ENCODE measurements at places on chromosomes 5 and 9.

DNA sequence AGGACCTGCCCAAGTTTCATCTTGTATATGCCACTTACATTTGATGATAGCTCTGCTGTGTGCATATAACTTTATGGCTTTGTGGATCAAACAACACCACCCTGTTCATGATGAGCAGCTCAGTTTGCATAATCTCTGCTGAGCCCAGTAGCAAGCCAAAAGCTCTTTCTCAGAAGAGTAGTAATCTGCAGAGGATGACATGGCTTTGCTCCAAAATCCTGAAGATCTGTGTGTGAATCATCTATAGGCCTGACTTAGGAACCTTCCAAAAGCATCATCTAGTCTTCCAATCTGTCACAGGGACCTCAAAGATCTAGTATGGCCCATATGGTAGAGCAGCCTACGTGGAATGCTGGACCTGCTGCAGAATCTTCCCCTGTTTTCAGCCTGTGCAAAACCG, 394.6 kb downstream of the PSAT1 start:
- DNase-seq = no peak

DNA sequence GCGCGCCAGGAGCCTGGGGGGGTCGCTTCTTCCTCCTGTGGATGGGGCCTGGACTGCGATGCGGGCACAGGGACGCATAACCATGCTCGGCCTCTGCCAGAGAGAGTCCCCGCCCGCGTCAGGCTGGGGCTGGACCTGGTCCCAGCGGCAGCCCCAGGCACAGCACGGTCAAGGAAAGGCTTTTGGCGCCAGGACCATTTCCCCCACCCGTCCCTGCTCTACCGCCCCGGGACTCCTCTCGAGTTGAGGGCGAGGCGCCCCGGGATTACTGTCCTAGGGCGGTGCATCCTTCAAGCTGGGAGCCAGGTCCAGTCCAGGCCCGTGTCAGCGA, 341 bp downstream of the MXD3 start:
- DNase-seq = no peak

GRCh38 chr5:167339205-167339604, 952.2 kb upstream of the WWC1 start:
- no peak for DNase-seq

DNA sequence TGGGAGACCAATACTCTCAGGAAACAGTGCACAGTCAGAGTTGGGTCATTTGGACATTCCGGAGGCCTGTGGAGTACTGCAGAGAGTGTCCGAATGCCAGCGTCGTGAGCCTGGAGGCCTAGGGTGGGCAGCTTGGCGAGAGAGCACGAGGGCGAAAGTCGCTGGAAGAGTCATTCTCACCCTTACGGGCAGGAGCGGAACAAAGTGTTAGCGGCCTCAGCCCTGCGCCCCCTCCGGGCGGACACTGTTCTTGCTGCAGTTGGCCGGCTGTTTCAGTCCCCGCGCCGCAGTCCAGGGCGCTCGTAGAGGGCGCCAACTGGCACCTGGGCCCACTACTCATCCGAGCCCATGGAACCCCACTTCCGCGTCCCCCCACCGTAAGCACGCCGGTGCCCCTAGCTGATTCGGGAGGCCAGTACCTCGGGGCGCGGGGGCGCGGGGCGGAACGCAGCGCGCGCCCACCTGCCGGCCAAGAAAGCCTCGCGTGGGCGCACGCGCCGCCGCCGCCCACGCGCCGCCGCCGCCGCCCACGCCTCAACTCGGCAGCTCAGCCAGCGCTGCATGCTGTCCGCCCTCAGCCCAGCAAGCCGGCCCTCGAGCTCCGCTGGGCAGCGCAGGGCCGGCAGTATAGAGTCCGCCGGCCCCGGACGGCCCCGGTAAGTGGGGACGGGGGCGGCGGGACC, 99.7 kb upstream of the CCL21 start:
- peak; percentile 25 for DNase-seq

All from GM13977 (cell line).